Naive B cell (primary cell): ENCODE measurements at places on chromosomes 13 and 19. TPM values are rescaled to one million over a fixed set of nuclear protein-coding genes. Genes with fewer than 3 reads are reported as not detected.

Gene CCDC8
- polyA plus RNA-seq = not detected

Gene NALCN
- polyA plus RNA-seq = not detected

Gene RASGRP4
- 0.30 TPM for polyA plus RNA-seq

Gene GRK1
- not detected for polyA plus RNA-seq
